Islet precursor cell (in vitro differentiated cells): ENCODE measurements at places on chromosomes 7 and 10.
A peak's percentile ranks its signal among the peaks of the same experiment; 100 is the strongest.

GRCh38 chr7:29499932-29500331 is 63.7 kb upstream of the PRR15 start:
- DNase-seq = no peak

DNA sequence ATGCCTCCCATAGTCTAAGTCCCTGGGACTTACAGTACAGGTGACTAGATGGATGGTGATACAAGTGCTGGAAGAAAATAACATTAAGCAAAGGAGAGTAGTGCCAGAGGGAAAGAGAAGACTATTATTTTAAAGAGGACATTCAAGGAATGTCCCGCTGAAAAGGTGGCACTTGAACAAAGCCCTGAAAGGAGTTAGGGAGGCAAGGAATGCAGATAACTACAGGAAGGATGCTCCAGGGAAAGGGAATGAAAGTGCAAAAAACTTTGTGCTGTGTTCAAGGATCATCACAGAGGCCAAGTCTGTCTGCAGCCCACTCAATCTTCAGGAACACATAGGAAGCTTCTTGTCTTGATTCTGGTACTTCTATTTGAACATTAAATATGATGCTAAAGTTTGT is 14.9 kb downstream of the ANKMY2 start:
- DNase-seq = no peak

DNA sequence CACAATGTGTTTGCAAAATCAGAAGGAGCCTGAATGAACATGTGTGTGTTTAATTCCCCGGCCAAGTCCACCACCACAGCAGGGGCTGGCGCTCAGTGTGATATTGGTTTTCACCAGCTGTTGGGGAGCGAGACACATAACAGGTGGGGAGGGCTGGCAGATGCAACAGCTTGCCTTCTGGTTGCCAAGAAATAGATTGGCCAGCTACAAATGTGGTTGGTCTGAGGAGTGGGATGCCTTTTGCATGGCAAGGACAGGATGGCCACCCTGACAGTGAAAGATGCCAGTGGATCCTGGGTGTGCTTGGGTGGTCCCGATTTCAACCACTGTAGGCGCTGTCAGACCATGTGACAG is 292.5 kb upstream of the FZD8 start:
- no peak for DNase-seq

- DNase-seq = no peak
These were observed 31.2 kb upstream of the FAM20C start for GRCh38 chr7:160958-161725.

- DNase-seq = no peak
These were observed 6.5 kb downstream of the PTEN start for GRCh38 chr10:87869773-87870551.

DNA sequence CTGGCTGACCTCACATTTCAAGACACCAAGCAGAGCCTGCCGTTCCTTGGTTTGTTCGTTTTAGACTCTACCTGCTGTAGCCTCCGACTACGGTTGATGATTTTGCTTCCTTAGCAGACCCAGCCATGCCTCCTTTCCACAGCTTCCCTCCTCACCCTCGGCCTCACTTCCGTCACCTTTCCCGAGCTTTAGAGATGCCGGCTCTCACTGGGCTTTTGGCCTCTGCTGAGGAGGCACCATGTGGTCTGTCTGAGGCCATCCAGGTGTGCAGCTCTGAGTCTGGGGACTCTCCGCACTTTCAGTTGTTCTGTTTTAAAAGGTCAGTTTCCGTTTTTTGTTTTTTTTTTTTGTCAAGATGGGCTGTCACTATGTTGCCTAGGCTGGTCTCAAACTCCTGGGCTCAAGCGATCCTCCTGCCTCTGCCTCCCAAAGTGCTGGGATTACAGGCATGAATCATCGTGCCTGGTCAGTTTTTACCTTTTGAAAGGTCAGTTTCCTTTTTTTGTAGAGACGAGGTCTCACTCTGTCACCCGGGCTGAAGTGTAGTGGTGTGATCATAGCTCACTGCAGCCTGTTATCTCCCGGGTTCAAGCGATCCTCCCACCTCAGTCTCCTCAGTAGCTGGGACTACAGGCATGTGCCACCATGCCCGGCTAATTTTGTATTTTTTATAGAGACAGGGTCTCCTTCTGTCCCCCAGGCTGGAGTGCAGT is 11.7 kb downstream of the ORAI2 start:
- no peak for DNase-seq

GRCh38 chr10:101832325-101832771 is 11.3 kb downstream of the KCNIP2 start:
- no peak for DNase-seq

GRCh38 chr10:132946806-132947546 is 4.6 kb upstream of the CFAP46 start:
- peak; percentile 42 for DNase-seq

GRCh38 chr10:50421026-50421719 is 169.9 kb upstream of the ASAH2 start:
- DNase-seq = peak; percentile 70

DNA sequence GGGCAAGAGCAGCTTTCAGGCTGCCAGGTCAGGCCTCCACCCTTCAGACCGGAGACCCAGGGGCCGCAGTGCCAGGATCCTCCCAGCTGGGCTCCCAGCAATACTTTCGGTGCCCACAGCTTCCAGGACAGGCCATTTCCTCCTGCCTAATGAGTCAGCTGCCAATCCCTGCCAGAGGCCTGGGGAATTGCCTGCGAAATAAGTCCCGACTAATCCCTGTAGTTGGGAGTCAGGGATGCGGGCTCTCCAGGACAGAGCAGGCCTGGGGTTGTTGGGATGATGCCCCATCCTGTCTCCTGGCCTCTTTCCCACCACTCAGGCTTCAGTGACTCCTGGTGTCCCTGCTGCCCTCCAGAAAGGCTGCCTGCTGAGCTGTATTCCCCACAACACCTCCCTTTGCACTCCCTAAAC is 143.5 kb upstream of the UNC5B start:
- DNase-seq = peak; percentile 69

GRCh38 chr7:13259930-13260329 is 572.5 kb downstream of the ARL4A start:
- DNase-seq = peak; percentile 54

DNA sequence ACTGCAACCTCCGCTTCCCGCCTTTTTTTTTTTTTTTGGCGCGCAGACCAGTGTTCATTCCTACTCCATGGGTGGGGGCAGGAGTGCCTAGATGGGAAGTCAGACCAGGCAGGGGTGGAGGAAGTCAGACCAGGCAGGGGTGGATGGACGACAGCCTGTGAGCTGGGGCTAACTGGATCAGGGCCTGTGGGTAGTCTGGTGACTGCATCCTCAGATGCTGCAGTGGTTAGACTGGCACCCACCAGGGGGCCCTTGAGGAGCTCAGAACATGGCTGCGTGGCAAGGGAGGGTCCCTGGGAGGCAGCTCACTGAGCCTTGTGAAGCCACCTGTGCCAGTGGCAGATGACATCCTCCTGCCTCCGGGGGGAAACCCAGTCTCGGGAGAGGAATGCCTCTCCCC is 35.1 kb downstream of the RCC1L start:
- no peak for DNase-seq

GRCh38 chr7:13017333-13017857 is 330.0 kb downstream of the ARL4A start:
- peak; percentile 89 for DNase-seq

DNA sequence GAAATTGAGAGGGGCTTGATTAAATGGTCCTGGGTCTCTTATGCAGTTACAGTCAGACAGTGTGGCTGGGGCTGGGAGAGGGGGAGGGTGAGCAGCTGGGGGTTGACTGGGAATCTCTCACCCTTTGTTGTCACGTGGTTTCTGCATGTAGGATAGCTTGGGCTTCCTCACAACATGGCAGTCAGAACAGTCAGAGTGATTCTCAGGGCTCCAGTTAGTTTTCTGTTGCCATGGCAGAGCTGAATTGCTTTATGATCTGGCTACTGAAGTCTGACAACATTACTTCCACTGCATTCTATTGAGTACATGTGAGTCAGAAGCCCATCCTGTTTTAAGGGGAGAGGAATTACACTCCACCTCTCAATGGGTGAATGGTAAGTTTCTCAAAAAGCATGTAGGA is 102.7 kb downstream of the WDR11 start:
- DNase-seq = no peak

DNA sequence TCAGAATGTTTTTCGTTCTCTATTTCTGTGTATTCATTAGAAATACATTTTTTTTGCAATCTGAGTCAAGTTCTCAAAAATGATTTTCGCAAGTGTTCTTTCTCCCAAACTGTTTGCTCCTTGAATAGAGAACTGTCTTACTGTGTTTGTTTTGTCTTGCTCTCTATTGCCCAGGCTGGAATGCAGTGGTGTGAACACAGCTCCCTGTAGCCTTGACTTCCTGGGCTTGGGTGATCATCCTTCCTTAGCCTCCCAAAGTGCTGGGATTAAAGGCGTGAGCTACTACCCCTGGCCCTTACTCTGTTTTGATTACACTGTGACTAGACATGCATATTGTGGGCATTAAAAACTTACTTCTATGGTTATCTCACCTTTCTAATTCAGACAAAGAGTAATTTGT is 56.7 kb downstream of the LUC7L2 start:
- DNase-seq = no peak

GRCh38 chr7:106460792-106461254 is 176.0 kb upstream of the NAMPT start:
- peak; percentile 81 for DNase-seq

GRCh38 chr7:155645662-155646061 is 1.2 kb downstream of the RBM33 start:
- no peak for DNase-seq

- DNase-seq = peak; percentile 58
These were observed 2.1 kb downstream of the FRAT1 start for GRCh38 chr10:97321032-97321803.

- DNase-seq = no peak
These were observed 57.2 kb downstream of the SUGCT start for GRCh38 chr7:40192036-40192435.
